ENCODE measurements at places on chromosomes 4 and X.

- DNase-seq, result no peak
Measured at GRCh38 chrX:368811-369562, 17.7 kb downstream of the PPP2R3B start.

DNA sequence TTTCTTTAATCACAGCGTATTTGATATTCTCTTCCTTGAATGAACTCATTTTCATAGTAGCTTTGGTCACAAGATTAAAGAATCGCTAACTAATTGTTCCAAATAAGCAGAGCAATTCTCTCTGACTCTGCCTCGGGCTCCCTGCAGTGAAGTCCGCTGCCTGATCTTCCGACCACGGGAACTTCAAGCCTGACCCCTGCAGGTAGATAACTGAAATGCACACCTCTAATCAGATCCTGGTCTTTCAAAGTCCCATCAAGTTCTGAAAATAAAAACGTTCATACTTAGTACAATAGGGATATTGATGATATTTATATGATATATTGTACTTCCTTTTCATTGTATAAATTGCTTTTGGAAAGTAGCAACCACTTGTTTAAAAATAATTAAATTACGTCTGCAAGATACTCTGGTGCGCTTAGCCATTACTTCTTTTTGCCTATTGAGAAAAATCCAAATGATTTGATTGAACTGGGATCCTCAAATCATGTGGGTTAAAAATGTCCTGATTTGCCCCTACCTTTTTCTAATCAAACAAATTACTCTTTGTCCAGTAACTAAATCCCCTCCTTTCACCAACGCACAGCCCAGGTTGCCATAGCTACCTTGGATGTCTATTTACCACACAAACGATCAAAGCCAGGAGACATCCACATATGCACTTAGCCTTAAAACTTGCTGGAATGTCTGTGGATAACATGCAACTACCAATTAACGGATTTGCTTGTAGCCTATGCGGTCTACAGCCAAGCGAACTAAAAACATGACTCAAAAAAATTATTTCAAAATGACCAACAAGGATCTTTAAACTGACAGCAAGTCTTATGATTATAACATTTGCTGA, 4.2 kb downstream of the MID1 start:
- no peak for DNase-seq

DNA sequence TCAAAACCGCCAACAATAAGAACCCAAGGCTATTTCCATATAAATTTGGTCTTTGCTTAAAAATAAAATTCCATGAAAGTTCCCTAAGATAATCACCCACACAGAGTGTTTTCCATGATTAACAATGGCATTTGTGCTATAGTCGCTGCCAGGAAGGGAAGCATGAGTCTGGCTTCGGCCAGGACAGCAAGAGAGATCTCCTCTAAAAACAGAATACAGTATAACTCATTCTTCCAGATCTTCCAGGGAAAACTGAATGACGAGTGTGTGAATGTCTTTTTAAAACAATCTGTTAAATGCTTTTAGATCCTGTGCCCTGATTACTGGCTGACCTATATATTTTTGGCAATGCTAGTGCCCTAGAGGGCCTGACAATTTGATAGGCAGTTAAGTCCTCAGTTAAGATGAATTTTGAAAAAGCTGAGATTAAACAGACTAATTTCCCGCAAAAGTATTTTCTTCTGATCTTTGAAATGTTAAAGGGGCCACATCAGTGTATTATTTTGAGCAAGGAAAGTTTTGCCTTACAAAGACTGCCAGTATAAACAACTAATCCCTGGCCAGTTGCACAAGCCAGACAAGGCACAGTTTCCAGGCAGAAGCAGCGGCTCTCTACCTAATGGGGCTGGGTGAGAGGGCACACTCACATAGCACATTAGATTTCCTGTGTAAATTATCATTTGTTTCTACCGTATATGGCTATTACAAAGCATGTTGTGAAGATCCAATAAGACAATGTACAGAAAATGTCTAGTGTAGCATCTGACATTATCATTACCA, 127.3 kb downstream of the DCHS2 start:
- no peak for DNase-seq

DNA sequence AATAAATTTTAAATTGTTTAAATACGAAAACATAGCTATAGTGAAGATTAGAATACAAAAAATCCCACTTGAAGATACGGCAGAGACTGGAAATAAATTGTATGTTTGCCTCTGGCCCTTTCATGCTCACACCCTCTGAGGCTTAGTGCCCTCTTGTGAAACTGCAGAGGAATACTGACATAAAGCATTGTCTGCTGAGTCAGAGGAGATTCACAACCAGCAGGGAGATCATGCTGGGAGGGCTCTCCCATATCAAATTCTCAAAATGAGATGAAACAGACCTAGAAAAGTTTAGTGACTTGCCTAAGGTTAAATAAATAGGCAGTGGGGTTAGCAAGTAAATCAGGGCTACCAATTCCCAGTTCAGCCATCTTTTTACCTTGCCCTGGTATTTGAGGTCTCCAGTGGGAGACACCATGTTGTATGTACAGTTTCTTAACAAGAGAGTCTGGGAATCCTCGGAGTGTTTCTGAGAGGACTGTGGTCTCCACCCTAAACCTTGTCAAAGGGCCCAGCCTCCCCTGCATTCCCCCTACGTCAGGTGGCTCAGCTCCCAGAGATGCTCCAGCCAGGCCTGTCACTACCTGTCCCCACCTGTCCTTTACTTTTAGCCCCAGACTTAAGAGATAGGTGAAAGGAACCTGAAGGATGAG, 581.4 kb upstream of the DIPK2B start:
- DNase-seq, result no peak

DNA sequence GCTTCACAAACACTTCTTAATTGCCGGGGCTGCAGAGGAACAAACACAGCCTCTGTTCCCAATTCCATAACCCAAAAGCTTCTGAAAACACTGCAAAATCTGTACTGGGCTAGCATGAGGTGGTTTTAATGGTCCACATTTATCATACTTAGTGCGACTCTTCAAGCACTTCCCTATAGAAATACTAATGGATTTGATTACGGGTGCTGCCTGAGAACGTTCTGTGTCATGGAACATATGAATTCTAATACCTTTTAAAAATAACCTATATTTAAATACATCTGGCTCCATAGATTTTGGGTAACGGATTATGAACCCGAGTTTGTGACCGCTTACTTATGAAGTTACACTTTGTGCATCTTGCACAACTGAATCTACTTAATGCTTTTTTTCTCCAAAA, 35.4 kb upstream of the STS start:
- DNase-seq, result no peak

- DNase-seq, result no peak
Measured at GRCh38 chr4:116478343-116478742, 607.0 kb downstream of the TRAM1L1 start.

DNA sequence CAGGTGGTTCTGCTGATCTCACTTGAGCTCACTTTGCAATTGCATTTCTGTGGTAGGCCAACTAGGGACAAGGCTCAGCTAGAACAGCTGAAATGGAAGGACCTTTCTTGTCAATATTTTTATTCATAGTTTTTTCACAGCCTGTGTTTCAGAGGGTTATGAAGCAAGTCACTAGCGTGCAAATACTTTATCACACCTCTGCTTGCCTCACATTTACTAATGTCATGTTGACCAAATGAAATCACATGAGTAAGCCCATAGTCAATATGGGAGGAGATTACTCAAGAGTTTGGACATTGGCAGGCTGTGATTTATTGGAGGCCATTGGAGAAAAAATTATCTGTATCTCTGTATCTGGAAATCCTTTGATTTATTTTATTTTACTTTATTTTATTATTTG, 628.3 kb upstream of the EPHA5 start:
- no peak for DNase-seq

DNA sequence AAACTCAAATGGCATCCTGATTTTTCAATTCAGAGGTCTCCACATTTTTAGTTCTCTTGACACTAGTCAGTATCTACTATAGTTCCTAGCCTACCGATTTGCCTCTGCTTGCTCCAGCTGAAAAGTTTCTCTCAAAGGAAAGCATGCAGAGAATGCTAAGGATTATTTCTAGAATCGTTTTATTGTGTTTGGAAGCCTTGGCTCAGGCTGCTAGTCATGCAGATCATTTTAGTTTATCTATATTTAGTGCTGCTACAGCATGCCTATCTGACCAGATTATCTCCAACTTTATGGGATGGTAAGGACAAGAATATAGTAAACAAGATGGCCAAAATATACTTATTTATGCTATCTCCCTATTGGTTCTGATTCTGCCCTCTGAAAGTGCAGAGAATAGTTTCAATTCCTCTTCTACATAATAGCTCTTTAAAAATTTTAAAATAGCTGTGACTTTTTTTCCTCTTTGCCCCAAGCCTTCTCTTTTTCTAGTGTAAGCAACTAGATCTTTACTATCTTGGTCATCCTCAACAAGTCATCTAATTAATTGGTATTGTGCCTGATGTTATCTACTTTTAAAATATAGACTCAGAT, 15.7 kb upstream of the DRP2 start:
- no peak for DNase-seq

DNA sequence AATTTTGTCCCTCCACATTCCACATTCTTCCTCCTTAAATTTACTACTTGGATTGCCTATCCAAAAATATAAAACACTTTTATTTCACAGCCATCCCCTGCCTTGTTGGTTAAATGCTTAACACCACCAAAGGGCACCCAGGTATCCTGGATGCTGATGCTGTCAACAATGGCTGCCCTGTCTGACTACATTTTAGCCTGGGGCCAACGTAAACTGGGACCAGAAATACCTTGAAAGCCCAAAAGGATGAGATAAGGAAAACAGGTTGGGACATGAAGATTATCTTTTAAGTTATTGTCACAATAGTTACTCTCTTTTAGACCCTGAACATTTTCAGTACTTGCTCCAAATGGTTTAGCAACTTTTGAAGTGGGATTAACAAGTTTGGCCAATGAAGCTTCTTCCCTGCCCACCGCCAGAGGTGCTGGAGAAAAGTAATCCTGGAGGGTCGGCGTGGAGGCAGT, 775 bp upstream of the YIPF6 start:
- DNase-seq, result no peak

- no peak for DNase-seq
Measured at GRCh38 chr4:82057990-82058544, 315.7 kb downstream of the HNRNPD start.

DNA sequence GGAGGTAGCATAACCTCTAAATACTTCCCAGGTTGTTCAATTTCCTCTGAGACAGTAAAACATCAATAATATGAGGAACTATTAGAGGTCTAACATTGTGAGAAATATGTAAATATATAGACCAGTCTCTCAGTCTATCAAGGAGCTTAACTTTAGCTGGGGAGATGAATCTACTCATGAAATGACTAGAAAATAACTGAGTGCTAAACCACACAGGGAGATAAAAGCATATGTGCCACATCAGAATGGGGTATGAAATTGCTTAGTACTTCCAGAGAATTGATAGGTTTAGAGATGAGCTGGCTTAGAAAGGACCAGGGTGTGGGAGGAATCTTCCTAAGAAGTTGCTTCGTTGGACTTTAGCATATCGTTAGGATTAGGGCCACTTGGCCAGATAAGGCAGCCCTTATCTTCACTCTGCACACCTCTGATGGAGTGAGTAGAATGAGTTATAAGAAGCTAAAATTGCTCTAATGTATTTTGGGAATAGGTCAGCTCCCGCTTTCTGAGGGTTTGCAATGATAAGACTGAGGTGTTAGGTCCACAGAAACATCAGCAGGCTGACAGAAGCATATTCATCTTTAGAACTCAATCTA, 299.2 kb downstream of the UNC5C start:
- DNase-seq, result no peak

- DNase-seq, result no peak
Measured at GRCh38 chr4:139736274-139736660, 70.6 kb downstream of the MGST2 start.

DNA sequence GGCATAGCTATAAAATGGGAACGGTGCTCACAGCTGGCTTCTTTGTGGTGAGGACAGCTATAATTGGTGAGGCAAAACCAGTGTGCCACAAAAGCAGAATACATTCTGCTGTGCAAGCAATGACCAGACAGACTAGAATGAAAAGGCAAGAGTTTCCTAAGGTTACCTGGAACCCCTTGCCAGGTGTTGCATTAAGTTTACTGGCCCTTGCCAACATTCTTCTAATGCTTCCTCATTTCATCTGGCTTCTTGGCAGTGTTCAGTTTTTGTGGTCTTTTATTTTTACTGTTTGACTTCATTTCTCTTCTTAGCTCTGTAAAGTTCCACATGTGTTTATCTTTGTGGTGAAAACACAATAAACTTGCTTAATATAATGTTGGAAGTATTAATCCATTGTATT, 131.4 kb downstream of the PTTG2 start:
- no peak for DNase-seq

Measured in brain pericyte (primary cell).